ENCODE measurements at places on chromosomes 7 and 10.

DNA sequence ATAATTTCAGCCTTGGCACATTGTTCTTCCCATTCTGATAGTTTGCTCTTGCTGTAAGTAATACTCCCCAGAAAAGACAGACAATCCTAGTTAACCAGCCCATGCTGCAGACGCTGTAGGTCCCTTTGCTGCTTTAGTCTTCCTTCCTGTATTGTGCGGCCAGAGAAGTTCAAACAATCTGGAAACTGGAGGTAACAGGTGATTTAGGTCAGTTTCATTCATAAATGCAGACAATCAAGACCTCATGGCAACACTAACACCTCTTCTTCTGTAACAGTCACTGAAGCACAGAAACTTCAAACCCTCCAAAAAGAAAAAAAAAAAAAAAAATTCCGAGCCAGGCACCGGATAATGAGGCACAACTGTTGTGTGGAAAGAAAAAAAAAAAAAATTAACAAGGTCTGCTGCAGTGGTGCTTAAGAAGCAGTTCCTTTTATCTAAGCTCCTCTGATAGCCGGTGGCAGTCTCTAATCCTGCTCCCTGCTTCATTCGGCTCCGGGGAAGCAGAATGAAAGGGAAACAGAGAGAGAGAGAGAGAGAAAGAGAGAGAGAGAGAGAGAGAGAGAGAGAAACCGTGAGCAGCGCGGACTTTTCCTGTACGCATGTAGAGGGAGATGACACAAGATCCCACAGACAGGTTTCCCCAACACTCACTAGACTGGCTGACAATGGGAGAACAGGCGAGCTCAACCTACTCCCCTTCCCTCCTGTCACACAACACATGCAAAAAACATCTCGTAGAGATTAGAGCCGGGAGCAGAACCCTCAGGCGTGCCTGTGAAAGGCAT lies at the start of gene SEMA3A:
Gene SEMA3A, minus strand, starts transcription at position 306 of the 788 bp plus-strand sequence. Its CDS starts 203 bp downstream, at position 103.
- no peak for DNase-seq

GRCh38 chr7:157464111-157464970 lies 127.5 kb downstream of the DNAJB6 start:
- DNase-seq, result no peak

GRCh38 chr10:119652361-119652730 lies 1.2 kb downstream of the BAG3 start:
- DNase-seq, result no peak

GRCh38 chr10:130326954-130327353 lies 190.8 kb downstream of the GLRX3 start:
- DNase-seq, result no peak

- DNase-seq, result no peak
Measured at GRCh38 chr7:52114509-52114908, 797.9 kb upstream of the COBL start.

GRCh38 chr7:6162650-6163366 lies 109.6 kb downstream of the CYTH3 start:
- no peak for DNase-seq

GRCh38 chr10:86073199-86073977 lies 293.2 kb downstream of the GRID1 start:
- DNase-seq, result no peak

DNA sequence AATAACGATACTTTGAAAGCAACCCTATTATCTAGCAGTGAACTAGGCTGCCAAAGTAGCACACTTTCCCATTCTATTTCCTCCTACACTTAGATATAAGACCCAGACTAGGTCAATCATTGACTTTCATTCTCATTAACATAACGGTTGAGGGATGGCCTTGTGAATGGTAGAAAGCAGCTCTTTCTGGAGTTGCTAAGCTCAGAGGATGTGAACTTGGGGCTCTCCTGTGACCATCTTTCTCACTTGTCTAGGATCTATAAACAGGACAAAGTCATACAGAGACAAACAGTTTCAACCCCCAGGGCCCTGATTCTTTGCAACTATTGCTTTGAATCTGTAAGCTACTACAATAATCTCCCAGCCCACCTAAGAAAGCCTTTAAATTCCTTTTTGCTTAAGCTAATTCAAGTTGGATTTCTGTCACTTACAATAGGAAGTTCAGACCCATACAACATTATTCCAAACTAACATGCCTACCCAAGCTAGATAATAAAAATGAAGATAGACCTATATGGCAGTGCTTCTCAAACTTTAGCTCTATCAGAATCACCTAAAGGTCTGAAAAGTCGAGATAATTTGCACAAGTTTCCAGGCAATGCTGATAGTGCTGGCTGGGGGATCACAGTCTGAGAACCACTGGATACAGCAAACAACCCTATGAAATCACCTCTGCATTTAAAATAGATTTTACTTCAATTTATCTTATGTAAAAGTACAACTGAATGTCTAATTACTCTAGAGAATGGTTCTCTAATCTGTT lies 16.7 kb downstream of the P4HA1 start:
- no peak for DNase-seq

DNA sequence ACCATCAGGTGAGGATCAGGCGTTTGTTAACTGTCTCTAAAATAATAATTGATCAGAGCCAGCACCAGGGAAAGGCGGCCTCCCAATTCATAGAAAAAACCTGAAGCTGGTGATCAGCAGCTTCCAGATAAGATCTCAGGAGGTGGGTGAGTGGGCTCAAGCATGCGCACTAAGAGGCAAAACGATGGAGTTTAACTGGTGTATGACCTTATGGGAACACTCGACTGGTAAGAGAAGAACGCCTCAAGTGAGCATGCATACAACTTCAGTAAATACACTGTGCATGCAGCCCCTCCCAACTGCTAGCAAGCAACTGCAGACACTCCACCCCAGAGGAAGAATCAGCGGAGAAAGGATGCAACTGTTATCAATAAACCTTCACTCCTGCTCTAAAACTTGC lies 18.1 kb downstream of the RAPGEF5 start:
- DNase-seq, result no peak

GRCh38 chr7:134766779-134767519 lies 12.5 kb upstream of the CALD1 start:
- DNase-seq, result no peak

GRCh38 chr7:128265906-128266300 lies 24.8 kb downstream of the LEP start:
- no peak for DNase-seq

- DNase-seq, result no peak
Measured at GRCh38 chr7:5661942-5662341, 119.5 kb downstream of the RNF216 start.

- no peak for DNase-seq
Measured at GRCh38 chr7:158549176-158549615, 38.4 kb downstream of the PTPRN2 start.

DNA sequence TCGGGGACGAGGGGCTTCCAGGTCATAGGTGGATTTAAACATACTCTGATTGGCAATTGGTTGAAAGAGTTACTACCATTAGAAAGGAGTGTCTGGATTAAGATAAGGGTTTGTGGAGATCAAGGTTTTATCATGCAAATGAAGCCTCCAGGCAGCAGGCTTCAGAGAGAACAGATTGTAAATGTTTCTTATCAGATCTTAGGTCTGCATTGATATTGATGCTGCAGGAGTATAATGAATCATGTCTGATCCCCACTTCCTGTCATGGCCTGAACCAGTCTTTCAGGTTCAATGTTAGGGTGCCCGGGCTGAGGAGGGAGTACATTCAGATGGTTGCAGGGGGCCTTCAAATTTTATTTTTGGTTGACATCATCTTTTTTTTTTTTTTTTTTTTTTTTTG lies 51.4 kb downstream of the SH3PXD2A start:
- DNase-seq, result no peak

DNA sequence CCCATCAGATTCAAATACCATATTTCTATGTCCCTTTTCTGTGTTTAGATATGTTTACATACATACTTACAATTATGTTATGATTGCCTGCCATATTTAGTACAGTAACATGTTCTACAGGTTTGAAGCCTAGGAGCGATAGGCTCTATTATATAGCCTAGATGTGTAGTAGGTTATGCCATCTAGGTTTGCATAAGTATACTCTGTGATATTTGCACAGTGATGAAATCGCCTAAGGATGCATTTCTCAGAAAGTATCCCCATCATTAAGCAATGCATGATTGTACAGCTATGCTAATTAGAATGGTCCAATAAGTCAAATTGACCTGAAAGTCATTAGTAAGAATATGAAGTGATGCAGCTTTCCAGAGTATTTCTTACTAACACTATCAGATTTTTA lies 1171.7 kb upstream of the LRRTM3 start:
- DNase-seq, result no peak

GRCh38 chr10:24333736-24334135 lies 124.8 kb downstream of the KIAA1217 start:
- DNase-seq, result no peak

GRCh38 chr10:32411797-32412498 lies 34.0 kb upstream of the CCDC7 start:
- DNase-seq, result no peak

- no peak for DNase-seq
Measured at GRCh38 chr7:74598558-74598957, 59.0 kb upstream of the GTF2I start.

DNA sequence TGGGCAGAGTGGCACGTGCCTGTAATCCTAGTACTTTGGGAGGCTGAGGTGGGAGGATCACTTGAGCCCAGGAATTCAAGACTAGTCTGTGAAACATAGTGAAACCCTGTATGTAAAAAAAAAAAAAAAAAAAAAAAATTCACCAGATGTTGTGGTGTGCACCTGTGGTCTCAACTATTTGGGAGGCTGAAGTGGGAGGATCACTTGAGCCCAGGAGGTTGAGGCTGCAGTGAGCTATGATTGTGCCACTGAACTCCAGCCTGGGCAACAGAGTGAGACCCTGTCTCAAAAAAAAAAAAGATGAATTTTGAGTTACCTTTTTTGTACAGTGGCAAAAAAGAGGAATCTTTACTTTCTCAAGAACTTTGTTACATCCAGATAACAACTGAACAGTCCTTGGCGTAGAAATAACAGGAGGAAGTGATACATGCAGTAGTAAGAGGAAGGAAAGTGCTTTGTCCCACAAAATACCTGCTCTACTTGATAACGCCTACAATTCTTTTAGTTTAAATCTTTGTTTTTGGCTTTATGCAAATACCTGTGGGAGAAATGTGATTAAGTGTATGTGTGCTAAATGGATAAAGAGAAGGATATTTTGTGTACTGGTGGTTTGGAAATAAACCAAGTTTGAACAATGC lies 29.3 kb downstream of the SPAG6 start:
- no peak for DNase-seq

DNA sequence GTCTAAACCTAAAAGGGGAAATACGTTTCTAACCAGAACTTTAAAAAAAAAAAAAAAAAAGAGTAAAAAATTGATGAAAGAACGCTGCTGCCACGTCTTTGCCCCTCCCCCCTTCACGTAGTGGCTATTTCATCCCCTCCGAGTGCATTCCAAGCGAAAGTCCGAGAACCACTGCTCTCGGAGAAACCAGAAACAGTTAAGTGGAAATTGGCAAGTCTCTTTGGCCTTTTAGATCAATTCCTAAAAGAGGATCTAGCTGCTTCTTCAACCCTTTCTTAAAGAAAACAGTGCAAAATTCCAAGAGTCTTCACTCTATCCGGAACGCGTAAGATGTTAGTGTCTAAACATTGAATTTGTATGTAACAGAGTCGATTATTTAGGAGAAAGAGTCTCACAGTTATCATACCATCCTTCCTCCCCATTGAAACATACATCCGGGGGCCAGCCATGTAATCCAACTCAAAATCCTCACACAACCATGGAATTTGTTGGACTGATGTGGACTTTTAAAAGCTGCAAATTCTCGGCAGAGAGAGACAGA lies 1.1 kb downstream of the P4HA1 start:
- DNase-seq, result peak; percentile 15

DNA sequence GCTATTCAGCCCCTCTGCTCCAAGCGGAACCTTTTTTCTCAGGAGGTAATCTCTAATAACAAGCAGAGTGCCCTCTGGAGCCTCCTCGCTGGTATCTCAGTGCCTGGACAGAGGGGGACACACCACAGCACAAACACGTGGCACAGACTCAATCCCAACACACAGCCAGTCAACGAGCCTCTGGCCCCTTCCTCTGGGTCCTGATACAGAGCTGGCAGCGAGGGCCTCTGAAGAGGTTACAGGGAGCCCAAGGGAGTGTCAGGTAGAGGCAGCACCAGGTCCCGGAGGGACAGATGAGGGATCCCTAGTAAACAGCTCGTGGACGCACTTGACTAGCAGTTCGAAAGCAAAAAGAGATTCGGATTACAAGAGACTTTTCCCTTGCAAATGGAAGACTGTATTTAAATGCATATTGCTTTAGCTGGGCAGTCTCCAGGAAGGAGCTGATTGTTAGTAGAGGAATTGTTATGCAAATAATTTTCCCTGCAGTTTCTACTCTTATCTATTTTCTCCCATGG lies 14.1 kb downstream of the CXCL12 start:
- DNase-seq, result no peak

DNA sequence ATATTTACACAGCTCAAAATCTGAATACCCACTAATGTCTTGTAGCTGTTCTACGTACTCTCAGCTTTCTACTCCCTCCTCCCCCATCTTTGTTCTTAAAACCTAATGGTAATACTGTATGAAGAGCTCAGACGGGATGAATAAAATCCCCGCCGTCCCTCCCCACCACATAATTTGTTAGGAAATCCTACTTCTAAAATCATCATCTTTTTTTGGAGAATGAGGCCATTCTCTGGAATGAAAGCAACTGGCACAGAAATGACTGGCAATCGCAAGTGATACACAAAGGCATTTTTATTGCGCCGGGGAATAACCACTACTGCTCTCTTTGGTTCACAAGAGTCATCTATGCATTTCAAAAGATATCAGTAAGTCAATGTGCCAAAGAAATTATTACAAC lies 27.3 kb downstream of the SLC35B4 start:
- DNase-seq, result no peak

DNA sequence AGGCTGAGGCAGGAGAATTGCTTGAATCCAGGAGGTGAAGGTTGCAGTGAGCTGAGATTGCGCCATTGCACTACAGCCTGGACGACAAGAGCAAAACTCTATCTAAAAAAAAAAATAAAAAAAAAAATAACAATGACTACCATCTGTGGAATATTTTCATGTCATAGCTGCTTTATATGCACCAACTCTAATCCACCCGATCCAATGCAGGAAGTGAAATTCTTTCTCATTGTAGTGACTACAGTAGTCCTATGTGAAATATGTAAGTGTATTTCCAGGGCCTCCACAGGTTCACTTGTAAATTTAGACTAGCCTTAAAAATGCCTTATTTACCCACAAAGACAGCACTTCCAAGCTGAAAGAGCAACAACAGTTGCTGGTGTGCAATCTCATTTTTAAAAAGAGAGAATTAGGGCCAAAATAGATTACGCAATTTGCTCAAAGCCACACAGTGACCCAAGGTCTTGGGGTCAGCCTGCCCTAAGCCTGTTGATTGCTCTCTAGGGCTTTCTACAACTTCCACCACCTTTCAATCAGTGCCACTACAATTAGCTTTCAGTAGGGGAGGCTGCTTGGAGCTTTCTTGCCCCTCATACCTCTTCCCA lies 25.8 kb upstream of the EGFR start:
- DNase-seq, result no peak

DNA sequence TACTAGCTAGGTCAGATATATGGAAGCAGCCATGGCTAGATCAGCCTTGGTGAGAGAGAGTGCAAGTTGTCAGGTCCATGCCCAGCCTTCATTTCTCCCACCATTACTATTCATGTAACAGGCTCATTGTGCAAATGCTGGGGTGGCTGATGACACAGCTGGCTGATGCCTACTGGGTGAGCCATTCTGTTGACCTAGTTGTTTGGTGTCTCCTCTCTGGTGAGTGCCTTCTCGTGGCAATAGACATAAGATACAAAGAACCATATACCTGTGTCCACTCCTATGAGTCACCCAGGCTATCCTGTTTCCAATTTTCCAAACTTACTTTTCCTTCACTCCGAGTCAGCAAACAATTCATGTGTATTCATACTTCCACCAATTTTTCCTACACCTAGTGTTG lies 46.0 kb downstream of the ZNF25 start:
- DNase-seq, result no peak

Measured in stimulated activated effector memory CD8-positive, alpha-beta T cell treated with anti-CD3 and anti-CD28 coated beads, Interleukin-12 subunit alpha, Interleukin-12 subunit beta, amount 100 ng/mL, for 72 hours (primary cell).